ENCODE measurements at places on chromosomes 4 and X. TPM values are rescaled to one million over a fixed set of nuclear protein-coding genes. Genes with fewer than 3 reads are reported as not detected.

ZBED1 gene
- total RNA-seq = 45.2 TPM

SH2D1A gene
- not detected for total RNA-seq

TFE3 gene
- 26.9 TPM for total RNA-seq

RELL1 gene
- total RNA-seq = 38.9 TPM

ADGRL3 gene
- 134 TPM for total RNA-seq

FAM133A gene
- total RNA-seq = 1.4 TPM

FAT4 gene
- 96.9 TPM for total RNA-seq

ZNF185 gene
- 14.3 TPM for total RNA-seq

PLXNB3 gene
- 7.3 TPM for total RNA-seq

ZDHHC15 gene
- total RNA-seq = 8.0 TPM

CSAG2 gene
- total RNA-seq = not detected

RTL3 gene
- total RNA-seq = 0.16 TPM

ALAS2 gene
- total RNA-seq = 43.5 TPM

PAGE5 gene
- not detected for total RNA-seq

TCEAL6 gene
- 3.2 TPM for total RNA-seq

SPANXA2 gene
- total RNA-seq = not detected

F11 gene
- 0.44 TPM for total RNA-seq

MAP3K15 gene
- total RNA-seq = 0.49 TPM

KIAA1210 gene
- 0.33 TPM for total RNA-seq

MUC7 gene
- 0.44 TPM for total RNA-seq

CHRDL1 gene
- 36.6 TPM for total RNA-seq

SULT1B1 gene
- 2.5 TPM for total RNA-seq

AREG gene
- 0.49 TPM for total RNA-seq

NOX1 gene
- 0.33 TPM for total RNA-seq

DCAF4L1 gene
- total RNA-seq = 0.16 TPM

ZNF280C gene
- total RNA-seq = 9.8 TPM

ARHGAP24 gene
- total RNA-seq = 52.7 TPM

AMTN gene
- total RNA-seq = not detected

DSPP gene
- 0.05 TPM for total RNA-seq

SORBS2 gene
- 185 TPM for total RNA-seq

HPGD gene
- total RNA-seq = 11.9 TPM

TBC1D25 gene
- total RNA-seq = 10.0 TPM

ZAR1 gene
- total RNA-seq = 0.44 TPM

SPANXN4 gene
- total RNA-seq = not detected

SUPT20HL1 gene
- not detected for total RNA-seq

CASP6 gene
- 34.6 TPM for total RNA-seq

FOXR2 gene
- not detected for total RNA-seq

SPATA4 gene
- 0.93 TPM for total RNA-seq
